Spinal cord (tissue), 10 donors: ENCODE measurements at places on chromosomes 13 and 19. TPM values are rescaled to one million over a fixed set of nuclear protein-coding genes. Genes with fewer than 3 reads are reported as not detected.
A peak's percentile ranks its signal among the peaks of the same experiment; 100 is the strongest.

DNA sequence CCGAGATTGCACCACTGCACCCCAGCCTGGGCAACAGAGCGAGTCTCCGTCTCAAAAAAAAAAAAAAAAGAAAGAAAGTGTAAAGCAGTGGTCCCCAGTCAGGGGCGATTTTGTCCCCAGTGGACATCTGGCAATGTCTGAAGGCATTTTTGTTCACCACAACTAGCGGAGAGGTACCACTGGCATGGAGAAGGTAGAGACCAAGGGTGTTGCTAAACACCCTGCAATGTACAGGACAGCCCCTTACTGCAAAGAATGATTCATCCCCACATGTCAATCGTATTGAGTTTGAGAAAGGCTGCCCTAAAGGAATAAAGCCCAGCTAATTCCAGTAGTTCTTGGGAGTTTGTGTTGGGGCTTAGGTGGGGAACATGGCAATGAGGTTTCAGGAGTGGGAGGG lies 38.7 kb downstream of the CYP4F2 start:
- no peak for DNase-seq

- DNase-seq, result no peak
Observed at GRCh38 chr13:106595625-106596024, 27.7 kb upstream of the ARGLU1 start.

- no peak for DNase-seq
Observed at GRCh38 chr19:7602935-7603497, 7.4 kb downstream of the CAMSAP3 start.

GRCh38 chr13:112661291-112661690 lies 28.5 kb upstream of the ATP11A start:
- DNase-seq, result no peak

GRCh38 chr13:34038541-34039068 lies 220.7 kb downstream of the RFC3 start:
- DNase-seq, result no peak

DNA sequence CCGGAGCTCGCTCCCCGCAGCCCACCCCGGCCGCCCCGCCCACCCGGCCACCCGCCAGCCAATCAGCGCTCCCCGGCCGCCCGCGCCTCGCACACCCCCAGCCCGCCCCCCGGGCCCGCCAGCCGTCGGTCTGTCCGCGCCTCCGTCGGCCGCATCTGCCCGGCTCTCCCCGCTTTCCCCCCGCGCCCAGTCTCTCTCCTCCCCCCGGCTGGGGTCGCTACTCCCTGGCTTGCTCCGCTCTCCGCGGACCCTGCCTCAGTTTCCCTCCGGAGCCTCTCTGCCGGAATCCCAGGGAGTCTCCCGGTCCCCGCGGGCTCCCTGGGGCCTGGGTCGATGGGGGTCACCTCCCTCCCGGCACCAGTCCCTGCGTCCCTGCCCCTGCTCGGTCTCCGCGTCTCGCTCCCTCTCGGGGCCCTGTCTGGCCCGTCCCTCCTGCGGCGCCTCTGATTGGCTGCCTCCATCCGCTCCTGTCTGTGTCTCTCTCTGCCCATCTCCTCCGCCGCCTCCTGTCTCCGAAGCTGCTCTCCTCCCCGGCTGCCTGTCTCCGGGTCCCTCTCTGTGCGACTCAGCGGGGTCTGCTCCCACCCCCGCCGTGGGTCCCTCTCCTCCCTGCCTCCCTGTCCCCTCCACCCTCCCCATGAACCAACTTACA lies 484 bp downstream of the IL11 start:
- peak; percentile 78 for DNase-seq

DNA sequence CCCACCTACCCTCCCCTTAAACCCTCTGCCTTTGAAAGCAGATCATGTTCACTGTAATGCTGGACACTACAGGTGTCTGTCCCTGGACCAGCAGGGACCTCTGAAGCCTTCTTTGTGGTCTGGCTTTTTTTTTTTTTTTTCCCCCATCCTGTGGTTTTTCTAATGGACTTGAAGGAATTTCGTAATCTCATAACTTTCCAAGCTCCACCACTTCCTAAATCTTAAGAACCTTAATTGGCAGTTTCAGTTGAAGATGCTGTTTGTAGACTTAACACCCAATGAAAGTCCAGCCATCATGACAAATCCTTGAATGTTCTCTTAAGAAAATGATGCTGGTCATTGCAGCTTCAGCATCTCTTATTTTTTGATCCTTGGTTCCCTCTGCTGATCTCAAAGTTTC lies 45.0 kb upstream of the LRCH1 start:
- DNase-seq, result no peak

DNA sequence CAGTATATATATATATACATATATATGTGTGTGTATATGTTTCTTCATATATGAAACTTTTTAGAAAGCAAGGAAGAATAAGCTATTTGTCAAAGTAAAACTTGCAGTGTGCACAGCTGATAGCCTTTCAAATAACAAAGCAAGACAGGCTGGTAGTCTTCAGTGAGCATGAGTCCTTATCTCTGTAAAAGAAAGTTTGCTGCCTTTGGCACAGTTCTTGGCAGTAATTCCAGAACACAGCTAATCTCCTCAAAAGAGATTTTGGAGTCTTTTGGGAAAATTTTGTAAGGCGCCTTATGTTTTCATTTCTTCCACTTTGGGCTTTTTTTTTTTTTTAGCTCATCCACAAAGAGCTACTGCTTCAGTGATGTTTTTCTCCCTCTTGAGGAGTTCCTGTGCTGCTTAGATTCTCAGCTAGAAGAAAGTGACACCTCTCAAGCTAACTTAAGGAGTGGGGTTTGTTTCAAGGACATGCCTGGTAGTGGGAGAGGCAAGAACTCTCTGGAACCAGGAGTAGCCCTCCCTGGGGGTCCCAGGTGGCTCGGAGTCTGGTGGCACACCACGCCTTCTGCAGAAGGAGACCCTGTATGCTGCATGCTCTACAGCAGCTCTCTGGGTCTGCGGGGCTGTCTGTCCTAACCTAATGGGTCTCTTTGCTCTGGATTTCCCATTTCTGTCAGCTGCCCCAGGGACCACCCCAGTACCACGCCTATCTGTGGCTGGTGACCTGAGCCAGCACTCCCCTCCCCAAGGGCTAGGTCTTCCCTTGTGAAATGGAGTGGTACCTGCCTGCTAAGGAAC lies 58.8 kb downstream of the TNFRSF19 start:
- DNase-seq, result no peak

GRCh38 chr13:89150362-89150761 lies 1479.2 kb downstream of the SLITRK5 start:
- DNase-seq, result no peak

GRCh38 chr13:23652909-23653726 lies 82.9 kb downstream of the TNFRSF19 start:
- DNase-seq, result no peak

GRCh38 chr19:35852029-35852780 lies at the start of gene NPHS1:
Gene NPHS1, minus strand, starts transcription at chr19:35852504. Its CDS starts 667 bp downstream, at chr19:35851837.
- DNase-seq, result no peak

DNA sequence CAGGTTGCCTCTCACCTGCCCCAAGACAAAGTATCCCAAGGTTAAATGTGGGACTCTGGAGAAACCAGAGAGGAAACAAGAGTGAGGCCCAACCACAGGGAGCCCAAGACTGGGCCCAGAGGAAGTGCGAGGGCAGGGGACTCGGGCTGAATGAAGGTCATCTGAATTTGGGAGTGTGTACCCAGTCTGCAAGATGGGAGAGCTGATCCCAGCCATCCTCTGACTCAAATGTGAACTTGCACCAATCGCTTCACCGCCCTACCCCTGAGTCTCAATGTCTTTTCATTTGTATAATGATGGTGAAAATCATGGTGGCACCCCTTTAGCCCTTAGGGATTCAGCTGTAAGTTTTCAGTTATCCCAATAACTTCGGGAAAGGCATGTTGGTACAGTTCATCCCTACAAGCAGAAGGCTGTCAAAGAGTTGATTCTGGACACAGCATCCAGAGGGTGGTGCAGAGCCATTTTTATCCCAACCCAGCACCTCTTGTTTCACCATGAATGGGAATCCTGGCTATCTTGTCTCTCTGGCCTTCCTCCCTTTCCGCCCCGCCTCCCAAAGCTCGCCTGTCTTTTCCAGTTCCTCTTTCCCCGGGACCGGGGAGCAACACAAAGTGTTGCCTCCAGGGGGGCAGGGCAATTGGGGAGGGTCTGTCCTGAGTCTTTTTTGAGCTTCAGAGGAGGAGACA lies 123.4 kb downstream of the NUFIP1 start:
- no peak for DNase-seq

Gene PALM3
- 4.0 TPM for total RNA-seq

DNA sequence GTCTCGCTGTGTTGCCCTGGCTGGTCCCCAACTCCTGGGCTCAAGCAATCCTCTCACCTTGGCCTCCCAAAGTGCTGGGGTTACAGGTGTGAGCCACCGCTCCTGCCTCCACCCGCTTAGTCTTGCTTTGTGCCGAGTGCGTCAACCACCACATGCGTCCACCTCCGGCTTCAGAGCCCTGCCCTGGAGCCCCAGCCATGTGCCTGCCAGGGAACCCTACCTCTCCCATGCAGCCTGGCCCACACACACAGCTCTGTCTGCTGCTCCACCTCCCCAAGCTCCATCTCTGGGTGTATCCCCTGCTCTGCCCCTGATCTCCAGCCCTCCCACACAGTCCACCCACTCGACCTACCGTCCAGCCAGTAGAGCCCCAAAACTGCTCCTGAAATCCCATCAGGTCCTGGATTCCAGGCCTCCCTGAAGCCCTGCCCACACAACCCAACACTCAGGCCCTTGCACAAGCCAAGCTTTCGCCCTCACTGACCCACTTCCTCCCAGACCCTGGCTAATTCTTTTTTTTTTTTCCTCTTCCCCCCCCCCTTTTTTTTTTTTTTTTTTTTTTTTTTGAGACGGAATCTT lies 9.6 kb downstream of the CYP2F1 start:
- DNase-seq, result no peak

GRCh38 chr13:99339736-99340397 lies 32.7 kb upstream of the GPR183 start:
- DNase-seq, result no peak

DNA sequence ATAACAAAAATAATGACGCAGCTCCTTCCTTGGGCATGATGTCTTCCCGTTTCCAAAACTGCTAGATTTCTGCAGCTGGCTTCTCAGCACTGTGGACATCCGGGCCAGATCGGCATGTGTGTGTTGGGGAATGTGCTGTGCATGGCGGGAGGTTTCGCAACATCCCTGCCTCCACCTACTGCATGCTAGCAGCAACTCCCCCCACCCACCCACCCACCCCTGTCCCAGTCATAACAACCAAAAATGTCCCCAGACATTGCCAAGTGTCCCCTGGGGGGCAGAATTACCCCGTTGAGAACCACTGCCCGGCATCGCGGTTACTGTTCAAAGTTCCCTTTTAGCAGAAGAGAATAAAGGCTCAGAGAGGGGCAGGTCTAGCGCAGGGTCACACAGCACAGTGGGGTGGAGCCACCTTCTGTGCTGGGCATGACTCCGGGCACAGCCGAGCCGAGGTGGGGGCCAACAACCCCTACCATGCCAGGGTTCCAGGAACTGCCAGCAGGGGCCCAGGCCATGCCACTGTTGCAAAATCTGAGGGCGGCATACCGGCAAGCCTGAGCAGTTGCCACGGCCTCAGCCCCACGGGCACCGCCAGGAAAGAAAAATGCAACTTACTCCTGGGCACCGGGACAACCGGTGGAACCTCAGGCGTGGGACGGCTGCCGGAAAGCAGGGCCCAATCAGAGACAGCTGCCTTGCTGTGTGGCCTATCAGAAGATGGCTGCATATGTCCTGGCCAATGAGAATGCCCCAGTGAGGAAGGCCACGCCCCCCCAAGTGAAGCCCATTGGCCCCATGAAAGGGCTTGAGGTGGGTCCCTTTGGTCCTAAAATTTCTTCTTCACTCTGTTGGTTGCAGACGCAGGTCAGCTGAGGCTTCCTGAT lies 22.5 kb upstream of the NFIC start:
- DNase-seq, result no peak

- peak; percentile 76 for DNase-seq
Observed at GRCh38 chr13:74132776-74133656, 1.2 kb downstream of the KLF12 start.

- DNase-seq, result no peak
Observed at GRCh38 chr13:35475960-35476943, at the start of gene MAB21L1. Gene MAB21L1, minus strand, starts transcription at chr13:35476689. Its CDS starts 551 bp downstream, at chr13:35476138.

Gene MRPL54
- 77.8 TPM for total RNA-seq
